ENCODE measurements at places on chromosomes 5 and 9.

GRCh38 chr9:78695519-78695918 is 398.6 kb downstream of the PSAT1 start:
- DNase-seq: no peak
- no peaks in the 10 kb centered on the region for H3K4me1 ChIP-seq
- H3K27ac ChIP-seq: no peak overlapping the region
- no peak overlapping the region for H3K4me3 ChIP-seq
- H3K27me3 ChIP-seq: no peaks in the 10 kb centered on the region

DNA sequence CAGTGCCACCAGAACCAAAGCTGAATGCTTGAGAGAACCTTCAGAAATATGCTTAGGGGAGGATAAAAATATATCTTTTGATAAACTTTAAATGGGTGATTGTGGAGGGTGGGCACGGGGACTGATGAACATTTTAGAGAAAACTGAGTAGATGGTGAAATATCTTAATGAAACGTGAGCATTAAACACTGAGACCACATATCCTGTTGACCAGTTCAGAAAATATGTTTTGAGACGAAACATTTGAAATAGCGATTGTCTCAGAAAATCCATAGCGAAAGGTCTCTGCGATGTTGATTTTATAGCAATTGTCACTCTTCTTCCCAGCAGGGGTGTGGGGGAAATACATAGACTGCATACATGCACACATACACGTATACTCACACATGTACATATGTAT is 231.0 kb downstream of the ESM1 start:
- H3K4me1 ChIP-seq: no peaks in the 10 kb centered on the region
- H3K4me3 ChIP-seq: no peak overlapping the region
- no peak overlapping the region for H3K27ac ChIP-seq
- no peaks in the 10 kb centered on the region for H3K36me3 ChIP-seq

GRCh38 chr5:56507351-56507930 is 274.3 kb upstream of the ANKRD55 start:
- no peaks in the 10 kb centered on the region for H3K4me1 ChIP-seq
- no peak overlapping the region for H3K27ac ChIP-seq
- peak; percentile 63 for DNase-seq
- no peaks in the 10 kb centered on the region for H3K27me3 ChIP-seq
- H3K36me3 ChIP-seq: no peaks in the 10 kb centered on the region
- no peak overlapping the region for H3K4me3 ChIP-seq

DNA sequence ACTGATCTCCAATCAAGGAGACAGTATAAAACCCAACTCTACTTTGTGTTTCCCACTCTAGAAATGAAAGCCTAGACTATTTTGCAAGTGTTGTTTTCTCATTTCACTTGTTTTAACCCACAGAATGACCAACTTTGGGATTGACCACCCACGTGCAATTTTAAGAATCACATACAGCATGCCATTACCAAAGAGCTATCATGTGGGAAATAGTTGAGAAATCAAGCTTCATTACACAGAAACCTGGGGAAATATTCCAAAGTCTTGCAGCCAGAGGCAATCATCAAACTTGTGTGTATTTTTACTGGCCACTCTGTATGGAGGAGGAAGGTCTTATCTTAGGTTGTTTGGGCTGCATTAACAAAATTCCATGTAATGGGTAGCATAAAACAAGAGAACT is 451.4 kb upstream of the DAB2 start:
- no peaks in the 10 kb centered on the region for H3K4me1 ChIP-seq
- no peaks in the 10 kb centered on the region for H3K36me3 ChIP-seq
- no peak overlapping the region for H3K27ac ChIP-seq
- DNase-seq: no peak

DNA sequence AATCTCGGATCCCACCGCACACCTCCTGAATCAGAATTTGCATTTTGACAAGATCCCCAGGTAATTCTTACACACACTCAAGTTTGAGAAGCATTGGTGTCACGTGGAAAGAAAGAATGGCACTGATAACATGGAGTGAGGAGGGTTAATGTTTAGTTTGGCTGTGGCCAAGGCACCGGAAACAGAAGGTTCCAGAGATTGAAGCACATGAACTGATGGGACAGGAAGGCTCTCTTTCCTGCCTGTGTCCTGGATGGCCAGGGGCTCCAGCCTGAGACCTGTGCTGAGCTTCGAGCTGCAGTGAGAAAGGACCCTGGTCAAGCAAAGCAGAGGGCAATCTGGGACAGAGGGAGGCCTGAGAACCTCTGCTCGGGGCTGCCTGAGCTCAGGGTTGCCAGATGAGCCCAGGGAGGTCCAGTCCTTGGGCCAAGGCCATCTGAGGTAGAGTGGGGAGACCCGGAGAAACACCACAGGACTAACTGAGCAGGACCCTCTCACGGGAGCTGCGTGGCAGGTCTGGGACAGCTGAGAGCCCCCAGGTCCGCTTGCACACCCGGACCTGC is 27.3 kb downstream of the AFAP1L1 start:
- H3K36me3 ChIP-seq: no peaks in the 10 kb centered on the region
- H3K27me3 ChIP-seq: no peaks in the 10 kb centered on the region
- no peaks in the 10 kb centered on the region for H3K4me1 ChIP-seq
- H3K4me3 ChIP-seq: no peak overlapping the region
- peak; percentile 64 for DNase-seq
- peak overlapping the region; percentile 53 for H3K27ac ChIP-seq

GRCh38 chr5:144183254-144183889 is 12.7 kb downstream of the KCTD16 start:
- peak; percentile 60 for DNase-seq
- no peaks in the 10 kb centered on the region for H3K4me1 ChIP-seq
- H3K36me3 ChIP-seq: no peaks in the 10 kb centered on the region
- H3K27me3 ChIP-seq: no peaks in the 10 kb centered on the region
- H3K4me3 ChIP-seq: no peak overlapping the region

DNA sequence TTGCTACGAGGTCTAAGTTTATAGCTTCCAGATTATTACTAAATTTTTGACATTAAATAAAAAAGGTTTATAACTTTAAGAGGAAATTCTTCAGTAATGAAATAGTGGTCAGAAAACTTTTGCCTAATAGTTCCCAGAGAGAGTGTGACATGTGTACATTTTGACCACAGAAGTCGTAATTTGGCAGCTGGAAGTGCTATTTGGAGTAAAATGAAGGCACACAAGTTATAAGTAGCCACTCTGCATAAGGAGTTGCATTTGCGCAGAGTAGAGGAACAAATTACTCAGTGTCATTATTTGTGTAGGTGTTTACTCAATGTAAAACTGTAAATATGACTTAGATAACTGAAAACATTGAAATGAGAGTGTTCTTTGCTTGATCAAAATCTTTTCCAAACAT is 408.4 kb downstream of the CCDC171 start:
- no peak for DNase-seq
- H3K4me1 ChIP-seq: no peaks in the 10 kb centered on the region
- H3K27ac ChIP-seq: no peak overlapping the region
- no peaks in the 10 kb centered on the region for H3K27me3 ChIP-seq
- H3K36me3 ChIP-seq: no peaks in the 10 kb centered on the region

GRCh38 chr5:150489360-150490295 is 18.3 kb upstream of the NDST1 start:
- peak overlapping the region; percentile 94 for H3K27ac ChIP-seq
- H3K27me3 ChIP-seq: no peaks in the 10 kb centered on the region
- no peak overlapping the region for H3K4me3 ChIP-seq
- H3K4me1 ChIP-seq: peaks cover 80% of the 10 kb centered on the region
- DNase-seq: peak; percentile 38

DNA sequence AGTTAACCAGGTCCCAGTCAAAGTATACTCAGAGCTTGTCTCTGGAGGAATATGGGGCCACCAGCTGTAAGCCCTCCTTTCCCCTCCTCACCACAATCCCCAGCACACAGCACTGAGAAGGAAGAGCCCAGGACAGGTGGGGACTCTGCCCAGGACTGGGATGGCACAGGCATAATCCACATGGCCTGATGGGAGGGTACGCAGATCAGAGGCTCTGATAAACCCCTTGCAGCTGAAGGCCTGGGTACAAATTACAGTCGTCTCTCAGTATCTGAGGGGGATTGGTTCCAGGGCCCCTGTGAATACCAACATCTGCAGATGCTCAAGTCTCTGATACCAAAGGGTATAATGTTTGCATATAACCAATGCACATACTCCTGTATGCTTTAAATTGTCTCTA is 245.8 kb downstream of the CRB2 start:
- no peaks in the 10 kb centered on the region for H3K4me1 ChIP-seq
- no peak overlapping the region for H3K27ac ChIP-seq
- no peak for DNase-seq
- no peaks in the 10 kb centered on the region for H3K36me3 ChIP-seq
- H3K4me3 ChIP-seq: no peak overlapping the region

DNA sequence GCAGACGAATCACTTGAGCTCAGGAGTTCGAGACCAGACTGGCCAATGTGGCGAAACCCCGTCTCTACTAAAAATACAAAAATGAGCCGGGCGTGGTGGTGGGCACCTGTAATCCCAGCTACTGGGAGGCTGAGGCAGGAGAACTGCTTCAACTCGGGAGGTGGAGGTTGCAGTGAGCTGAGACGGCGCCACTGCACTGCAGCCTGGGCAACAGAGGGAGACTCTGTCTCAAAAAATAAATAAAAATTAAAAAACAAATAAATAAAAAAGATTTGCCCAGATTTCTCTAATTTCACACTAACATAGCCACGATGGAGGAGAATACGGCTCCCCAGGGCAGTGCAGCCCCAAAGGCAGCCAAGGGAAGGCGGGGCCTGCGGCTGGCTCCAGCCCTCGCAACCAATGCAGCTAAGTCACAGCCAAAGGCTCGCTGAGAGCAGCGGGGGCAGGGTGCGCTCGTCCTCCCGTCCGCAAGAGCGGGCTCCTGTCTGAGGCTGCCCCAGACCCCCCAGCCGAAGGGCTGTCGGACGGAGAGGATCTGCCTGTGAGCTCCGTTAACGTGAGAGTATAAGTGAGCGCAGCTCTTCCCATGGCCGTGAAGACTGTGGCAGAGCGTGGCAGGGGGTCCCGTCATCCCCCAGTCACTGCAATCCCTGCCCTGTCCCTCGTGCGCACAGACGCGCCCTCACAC is 43.5 kb downstream of the SLC12A7 start:
- no peak overlapping the region for H3K4me3 ChIP-seq
- H3K36me3 ChIP-seq: peaks cover 67% of the 10 kb centered on the region
- H3K27me3 ChIP-seq: no peaks in the 10 kb centered on the region
- H3K4me1 ChIP-seq: no peaks in the 10 kb centered on the region
- H3K27ac ChIP-seq: no peak overlapping the region

- no peaks in the 10 kb centered on the region for H3K27me3 ChIP-seq
- no peaks in the 10 kb centered on the region for H3K36me3 ChIP-seq
- H3K4me1 ChIP-seq: no peaks in the 10 kb centered on the region
- H3K4me3 ChIP-seq: no peak overlapping the region
Observed at GRCh38 chr5:50420343-50420935, 20.6 kb downstream of the EMB start.

- H3K27ac ChIP-seq: no peak overlapping the region
- H3K4me3 ChIP-seq: no peak overlapping the region
- no peak for DNase-seq
- no peaks in the 10 kb centered on the region for H3K36me3 ChIP-seq
Observed at GRCh38 chr5:61802456-61802855, 470.4 kb downstream of the ZSWIM6 start.

GRCh38 chr5:161719157-161719556 is 33.6 kb downstream of the GABRA6 start:
- no peaks in the 10 kb centered on the region for H3K4me1 ChIP-seq
- H3K27me3 ChIP-seq: no peaks in the 10 kb centered on the region
- H3K36me3 ChIP-seq: no peaks in the 10 kb centered on the region
- no peak overlapping the region for H3K27ac ChIP-seq

- H3K36me3 ChIP-seq: no peaks in the 10 kb centered on the region
- H3K4me1 ChIP-seq: no peaks in the 10 kb centered on the region
- no peak for DNase-seq
- H3K27ac ChIP-seq: no peak overlapping the region
Observed at GRCh38 chr5:87827539-87827938, 414.8 kb upstream of the CCNH start.
